ENCODE measurements at places on chromosomes 4 and X.

- no peak for DNase-seq
Measured at GRCh38 chrX:78024349-78025059, 55.1 kb upstream of the PGAM4 start.

GRCh38 chr4:144518181-144518895 is 127.6 kb upstream of the HHIP start:
- DNase-seq, result no peak

DNA sequence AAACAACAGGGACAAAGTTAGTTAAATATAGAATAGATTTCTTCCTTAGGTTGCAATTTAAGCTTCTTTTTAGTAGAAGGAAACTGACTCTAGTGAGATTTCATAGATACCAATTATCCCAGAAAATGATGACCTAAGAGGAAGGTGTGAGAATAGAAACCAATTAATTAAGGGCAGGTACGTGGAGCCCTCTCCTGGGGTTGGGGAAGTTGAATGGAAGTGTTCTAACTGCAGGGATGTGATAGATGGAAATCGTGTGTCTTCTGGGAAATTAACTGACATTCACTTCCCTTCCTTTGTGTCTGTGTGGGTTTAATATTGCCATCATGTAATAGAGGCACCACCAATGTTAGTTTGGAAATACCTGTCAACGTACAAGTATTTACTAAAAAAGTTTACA is 204.1 kb upstream of the ANK2 start:
- DNase-seq, result no peak

GRCh38 chr4:115028682-115029410 is 84.6 kb downstream of the NDST4 start:
- no peak for DNase-seq

- DNase-seq, result peak; percentile 22
Measured at GRCh38 chr4:3342182-3342854, 49.5 kb downstream of the RGS12 start.

DNA sequence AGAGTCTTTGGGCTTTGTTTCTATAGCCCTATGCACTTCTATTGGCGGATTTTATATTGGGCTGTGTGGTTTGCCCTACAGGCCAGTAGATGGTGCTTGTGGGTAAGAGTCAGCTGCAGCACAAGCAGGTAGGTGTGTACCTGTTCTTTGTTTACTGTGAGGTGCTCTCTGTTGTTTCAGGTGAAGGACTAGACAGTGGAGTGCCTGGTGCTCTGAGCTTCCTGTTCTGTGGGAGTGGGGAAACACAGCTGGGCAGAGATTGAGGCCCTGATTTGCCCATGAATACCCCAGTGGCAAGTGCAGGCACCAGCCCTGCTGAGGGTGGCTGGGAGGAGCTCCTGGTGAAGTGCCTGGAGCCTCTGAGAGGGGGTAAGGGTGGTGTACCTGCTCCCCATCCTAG is 26.3 kb upstream of the UCP1 start:
- DNase-seq, result no peak

DNA sequence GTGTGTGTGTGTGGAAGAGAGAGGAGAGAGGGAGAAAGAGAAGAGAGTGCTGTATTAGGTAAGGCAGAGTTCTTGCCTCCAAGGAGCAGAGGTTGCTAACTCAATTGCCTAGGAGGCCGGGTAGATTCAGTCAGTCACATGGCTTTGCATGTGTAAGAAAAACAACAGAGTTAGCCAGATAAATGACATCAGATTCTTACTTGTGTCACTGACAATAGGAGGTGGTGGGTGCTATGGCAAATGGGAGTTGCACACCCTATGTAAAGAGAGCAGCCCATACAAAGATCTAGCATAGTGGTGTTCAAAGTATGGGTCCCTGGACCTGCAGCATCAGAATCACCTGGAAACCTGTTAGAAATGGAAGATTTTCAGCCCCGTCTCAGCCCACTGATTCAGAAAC is 14.4 kb upstream of the PGRMC2 start:
- no peak for DNase-seq

DNA sequence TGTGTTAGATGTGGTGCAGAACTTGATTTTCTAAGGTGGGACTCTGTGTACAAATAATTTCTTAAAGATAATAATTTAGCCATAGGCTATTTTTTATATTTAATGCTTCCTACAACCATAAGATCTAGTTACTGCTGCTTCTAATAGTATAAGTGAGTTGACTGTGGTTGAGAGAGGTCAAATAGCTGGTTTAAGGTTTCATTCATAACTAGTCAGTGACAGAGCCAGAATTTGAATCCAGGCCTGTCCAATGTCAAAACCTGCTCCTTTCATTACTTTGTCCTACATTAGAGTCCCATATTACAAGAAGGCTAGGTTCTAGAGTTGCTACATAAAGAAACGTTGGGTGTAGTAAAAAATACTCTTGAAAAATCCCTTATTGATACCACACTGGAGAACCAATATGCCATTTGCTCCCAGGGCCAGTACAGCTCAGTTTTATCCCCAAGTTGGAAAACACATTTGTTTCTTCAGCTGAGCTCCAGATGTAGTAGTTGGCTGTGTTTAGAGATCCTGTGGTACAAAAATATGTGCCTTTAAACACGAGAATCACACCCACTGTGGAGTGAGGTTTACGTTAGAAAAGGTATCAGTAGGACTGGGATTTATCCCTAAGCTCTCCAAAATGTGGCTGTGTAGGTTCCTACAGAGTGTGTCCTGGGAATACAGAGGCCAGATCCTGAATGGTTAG is 84.3 kb downstream of the REPS2 start:
- DNase-seq, result no peak

- no peak for DNase-seq
Measured at GRCh38 chrX:135984791-135985156, 461 bp upstream of the SLC9A6 start.

DNA sequence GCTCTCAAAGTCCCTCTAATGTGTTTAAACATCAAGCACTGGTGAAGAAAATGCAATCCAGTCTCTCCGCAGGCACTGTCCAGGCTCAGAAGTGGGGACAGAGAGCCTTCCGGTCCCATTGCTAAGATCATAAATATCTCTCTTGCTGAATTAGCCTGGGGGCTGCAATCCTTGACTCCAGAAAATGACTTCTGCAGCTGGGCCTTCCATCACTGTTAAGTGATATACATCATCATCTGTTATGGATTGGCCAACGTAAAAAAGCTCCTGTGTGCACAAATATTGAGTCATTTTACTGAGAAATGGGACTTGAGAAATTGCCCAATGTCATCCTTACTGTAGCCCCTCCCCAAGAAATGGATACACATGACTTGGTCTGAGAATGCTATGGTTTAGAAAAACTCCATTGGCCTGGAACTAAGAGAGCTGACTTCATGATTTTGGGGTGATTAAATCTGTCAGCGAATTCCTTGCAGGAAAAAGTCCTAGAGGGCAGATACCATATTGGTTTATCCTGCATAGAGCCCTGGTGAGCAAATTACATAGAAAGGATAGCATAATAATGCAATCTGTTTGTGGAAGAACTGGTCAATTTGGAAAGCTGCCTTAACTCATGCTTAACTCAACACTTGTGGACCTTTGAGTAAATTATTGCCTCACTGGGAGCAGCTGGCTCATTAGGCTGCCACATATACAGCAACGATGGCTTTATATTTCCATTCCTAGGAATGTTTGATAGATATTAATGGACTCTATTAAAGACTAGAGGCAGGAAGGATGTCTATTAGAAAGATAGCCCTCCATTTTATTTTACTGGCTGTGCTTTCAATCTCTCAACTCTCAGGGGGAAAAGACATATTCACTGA is 346.1 kb downstream of the GBA3 start:
- no peak for DNase-seq

- no peak for DNase-seq
Measured at GRCh38 chr4:52572936-52573485, 86.1 kb downstream of the USP46 start.

GRCh38 chrX:134685668-134686067 is 27.4 kb upstream of the PLAC1 start:
- no peak for DNase-seq

DNA sequence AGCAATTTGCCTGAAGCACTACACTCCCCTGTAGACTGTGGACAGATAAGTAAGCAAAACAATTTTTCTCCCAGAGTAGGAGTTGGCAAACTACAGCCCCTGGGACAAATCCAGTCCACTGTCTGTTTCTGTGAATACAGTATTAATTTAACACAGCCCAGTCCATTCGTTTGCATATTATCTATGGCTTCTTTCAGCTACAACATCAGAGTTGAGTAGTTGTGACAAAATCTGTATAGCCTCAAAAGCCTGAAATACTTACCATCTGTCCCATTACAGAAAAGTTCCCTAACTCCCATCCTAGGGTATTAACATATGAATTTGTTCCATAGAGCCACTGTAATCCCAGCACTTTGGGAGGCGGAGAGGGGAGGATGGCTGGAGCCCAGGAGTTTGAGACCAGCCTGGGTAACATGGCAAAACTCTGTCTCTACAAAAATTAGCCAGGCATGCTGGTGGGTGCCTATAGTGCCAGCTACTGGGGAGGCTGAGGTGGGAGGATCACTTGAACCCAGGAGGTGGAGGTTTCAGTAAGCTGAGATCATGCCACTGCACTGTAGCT is 53.0 kb downstream of the AMELX start:
- no peak for DNase-seq

DNA sequence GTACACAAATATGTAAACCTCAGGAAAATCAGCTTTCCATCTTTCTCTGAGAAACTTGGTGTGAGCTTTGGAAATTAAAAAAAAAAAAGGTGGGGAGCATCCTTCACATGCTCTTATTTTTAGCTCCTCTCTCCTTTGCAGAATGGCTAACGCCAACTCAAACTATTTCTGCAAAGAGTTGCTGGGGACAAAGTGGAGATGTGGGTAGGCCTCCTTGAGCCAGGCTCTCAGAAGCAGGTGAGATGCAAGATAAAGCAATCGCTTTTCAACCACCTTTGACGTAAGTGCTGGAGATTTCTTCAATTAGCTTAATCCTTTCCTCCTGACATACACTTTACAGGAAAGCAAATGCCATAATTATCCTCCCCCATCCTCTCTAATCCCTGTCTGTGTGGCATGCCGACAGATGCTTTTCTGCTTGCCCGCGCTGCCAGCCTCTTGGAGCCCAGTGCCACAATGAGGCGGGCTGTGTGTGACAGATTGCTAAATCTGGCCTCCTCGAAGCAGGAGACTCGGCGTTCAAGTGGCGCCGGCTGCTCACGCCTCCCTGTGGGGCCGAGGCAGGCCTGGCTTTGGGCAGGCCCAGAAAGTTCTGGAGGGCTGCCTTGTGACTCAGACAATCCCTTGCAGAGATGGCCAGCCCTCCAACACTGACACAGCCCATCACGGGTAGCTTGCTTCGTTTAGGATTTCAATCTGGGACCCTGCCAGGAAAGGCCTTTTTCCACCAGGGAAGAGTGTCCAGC is 64.9 kb upstream of the SOD3 start:
- DNase-seq, result no peak

- DNase-seq, result no peak
Measured at GRCh38 chr4:56659946-56660345, 21.1 kb downstream of the HOPX start.

GRCh38 chr4:10033191-10033881 is 12.0 kb upstream of the SLC2A9 start:
- DNase-seq, result no peak

- DNase-seq, result no peak
Measured at GRCh38 chrX:133677123-133678063, 262.1 kb upstream of the GPC4 start.

DNA sequence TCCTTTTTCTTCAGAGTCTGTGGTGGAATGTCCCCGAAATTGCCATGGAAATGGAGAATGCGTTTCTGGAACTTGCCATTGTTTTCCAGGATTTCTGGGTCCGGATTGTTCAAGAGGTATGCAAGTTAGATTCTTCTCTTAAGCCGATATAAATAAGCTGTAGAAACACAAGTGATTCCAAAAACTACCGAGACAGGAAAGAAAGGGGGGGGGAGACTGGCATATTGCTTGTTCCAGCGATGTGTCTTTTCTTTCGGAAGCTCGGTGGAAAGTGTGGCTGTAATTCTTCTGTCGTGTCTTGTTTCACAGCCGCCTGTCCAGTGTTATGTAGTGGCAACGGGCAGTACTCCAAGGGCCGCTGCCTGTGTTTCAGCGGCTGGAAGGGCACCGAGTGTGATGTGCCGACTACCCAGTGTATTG is 236.9 kb downstream of the DCTD start:
- DNase-seq, result no peak

DNA sequence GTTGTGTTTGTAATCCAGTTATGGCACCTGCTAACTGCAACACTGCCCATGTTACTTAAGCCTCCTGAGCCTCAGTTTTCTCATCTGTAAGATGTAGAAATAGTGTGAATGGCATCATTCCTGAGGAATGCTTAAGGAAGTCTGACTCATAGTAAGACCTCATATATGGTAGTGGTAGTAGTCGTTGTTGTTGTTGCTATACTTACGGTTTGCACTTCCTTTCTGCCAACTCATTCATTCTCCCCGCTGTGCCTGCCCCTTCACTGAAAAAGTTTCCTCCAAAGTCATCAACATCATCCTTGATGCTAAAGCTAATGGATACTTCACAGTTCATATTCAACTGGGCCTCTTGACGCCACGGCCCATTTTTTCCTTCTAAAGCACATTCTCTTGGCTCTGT is 54.2 kb upstream of the SPANXN3 start:
- no peak for DNase-seq

Data from stimulated activated CD4-positive, alpha-beta T cell treated with anti-CD3 and anti-CD28 coated beads, TNF-alpha, amount 100 ng/mL, for 48 hours (primary cell).